ENCODE measurements at places on chromosomes 4 and X.
A peak's percentile ranks its signal among the peaks of the same experiment; 100 is the strongest.

GRCh38 chr4:159178151-159178546 is 75.3 kb downstream of the RAPGEF2 start:
- no peak for DNase-seq

DNA sequence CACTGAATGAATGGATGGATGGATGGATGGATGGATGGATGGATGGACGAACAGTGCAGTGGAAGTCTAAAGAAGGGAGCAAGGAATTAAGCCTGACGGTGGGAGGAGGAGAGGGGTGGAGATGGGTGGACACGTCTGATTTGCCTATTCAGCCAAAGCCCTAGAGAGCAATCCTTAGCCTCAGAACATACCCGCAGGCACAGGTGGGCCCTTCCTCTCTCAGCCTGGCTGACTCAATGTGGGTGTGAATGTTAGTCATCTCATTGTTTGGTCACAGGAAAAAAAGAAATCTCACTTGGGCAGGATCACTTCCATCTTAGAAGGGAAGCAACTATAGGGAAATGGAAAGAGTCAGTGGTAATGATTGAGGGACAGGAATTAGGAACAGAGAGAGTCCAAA is 165.9 kb downstream of the PJA1 start:
- no peak for DNase-seq

GRCh38 chr4:82624819-82625218 is 63.0 kb upstream of the TMEM150C start:
- DNase-seq: no peak

DNA sequence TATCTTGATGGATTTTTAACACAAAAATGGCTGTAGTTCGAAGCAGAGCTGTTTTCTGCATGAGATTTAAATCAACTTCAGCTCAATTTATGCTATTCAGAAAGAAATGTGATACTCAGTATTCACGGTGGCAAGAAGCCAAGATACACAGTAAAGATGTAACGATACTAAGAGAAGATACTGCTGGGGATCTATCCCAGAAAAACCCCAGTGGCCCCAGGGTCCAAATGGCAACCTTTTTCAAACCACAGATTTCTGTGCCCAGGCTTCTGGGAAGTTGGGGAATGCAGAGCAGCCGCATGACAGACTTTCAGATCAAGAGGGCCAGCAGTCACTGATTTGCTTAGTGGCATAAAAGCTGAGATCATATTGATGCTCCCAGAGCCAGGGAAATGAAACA is 353.9 kb downstream of the AFF2 start:
- DNase-seq: no peak

- no peak for DNase-seq
Measured at GRCh38 chr4:100311181-100311580, 120.9 kb upstream of the DDIT4L start.

DNA sequence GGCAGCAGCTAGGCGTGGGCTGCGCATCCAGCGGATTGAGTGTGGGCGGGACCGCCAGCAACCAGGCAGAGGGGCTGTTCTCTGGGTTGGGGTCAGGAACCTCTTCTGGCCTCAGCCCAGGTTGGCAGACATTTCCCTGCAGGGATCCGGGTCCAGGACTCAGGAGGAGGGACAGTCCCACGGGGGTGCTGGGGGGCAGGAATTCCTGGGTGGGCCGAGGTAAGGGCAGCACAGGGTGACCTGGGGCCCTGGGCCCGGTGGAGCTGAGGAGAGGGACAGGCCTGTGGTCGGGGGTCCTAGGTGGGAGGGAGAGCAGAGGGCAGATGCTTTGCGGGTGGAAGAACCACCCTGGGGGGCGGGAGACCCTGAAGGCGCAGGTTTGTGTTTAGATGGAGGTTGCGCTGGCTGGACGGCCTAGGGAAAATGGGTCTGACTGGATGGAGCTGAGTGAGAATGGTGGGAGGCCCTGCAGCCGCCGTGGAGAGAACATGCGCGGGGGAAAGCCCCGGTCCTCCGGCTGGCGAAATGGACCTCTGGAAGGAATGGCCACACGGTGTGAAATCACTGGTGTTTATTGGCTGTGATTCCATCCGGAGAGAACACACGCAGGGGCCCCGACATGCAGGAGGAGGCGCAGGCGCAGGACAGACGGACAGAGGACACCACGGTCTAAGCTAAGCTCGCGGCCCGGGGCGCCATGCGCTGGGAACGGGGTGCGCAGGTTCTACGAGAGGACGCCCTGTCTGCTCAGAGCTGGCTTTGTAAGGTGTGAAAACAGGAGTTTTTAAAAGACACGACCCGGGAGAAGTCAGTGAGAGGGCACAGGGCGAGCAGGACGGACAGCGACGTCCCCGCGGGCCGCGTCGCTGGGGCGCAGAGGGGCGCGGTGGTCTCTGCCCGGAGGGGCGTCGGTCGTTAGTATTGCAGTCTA is 41.3 kb downstream of the CPLX1 start:
- no peak for DNase-seq

GRCh38 chr4:88043586-88044340 is 36.3 kb downstream of the PKD2 start:
- DNase-seq: no peak

DNA sequence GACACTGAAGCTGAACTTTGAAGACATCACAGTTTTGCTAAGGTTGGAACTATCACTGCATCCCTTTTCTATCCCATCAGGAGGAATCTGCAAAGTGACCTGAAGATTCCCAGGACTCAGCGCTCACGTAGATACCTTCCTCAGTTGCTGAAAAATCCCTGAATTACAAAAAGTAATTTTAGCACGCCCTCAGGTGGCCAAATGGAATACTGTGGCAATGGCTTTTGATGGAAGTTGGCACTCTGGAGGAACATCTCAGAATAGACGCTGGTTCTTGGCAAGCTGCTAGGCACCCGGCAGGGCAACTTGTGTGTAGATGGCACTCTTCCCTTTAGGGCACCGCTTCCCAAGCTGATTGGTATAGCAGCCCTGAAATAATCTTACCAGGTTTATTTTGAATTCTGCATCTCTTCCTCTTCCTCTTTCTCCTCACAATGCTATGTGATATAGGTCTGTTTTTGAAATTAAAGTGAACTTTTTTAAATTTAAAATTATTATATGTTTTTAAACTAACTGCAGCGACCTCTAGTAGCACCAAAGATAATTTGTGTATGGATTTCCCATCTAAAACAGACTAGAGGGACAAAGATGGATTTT is 16.3 kb upstream of the ESX1 start:
- DNase-seq: no peak

DNA sequence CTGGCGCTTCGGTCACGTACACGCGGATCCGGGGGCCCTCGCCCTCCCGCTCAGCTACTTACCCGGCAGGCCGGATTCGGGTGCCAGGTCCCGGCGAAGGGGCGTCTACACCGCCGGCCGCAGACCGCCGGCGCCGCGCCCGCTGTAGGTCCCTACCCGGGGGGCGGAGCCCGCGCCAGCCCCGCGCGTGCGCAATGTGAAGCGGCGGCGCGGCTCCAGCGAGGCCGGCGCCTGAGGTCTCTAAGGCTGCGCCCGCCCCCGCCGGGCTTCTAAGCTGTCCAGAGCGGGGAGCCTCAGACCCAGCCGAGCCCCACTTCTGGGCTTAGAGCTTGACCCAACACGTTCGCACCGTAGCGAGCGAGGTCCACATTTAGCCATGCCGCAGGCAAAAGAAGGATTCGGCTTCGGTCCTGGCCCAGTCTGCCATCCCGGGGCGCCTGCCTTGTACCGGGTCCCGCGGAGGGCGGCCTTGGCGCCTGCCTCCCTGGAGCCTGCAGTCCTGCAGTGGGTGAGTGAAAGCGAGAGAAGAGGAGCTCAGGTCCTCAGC is at the start of gene ZNF518B:
Gene ZNF518B, minus strand, starts transcription at position 172 of the 547 bp plus-strand sequence. CDS start 11,098 bp downstream, outside the sequence.
- peak; percentile 80 for DNase-seq

GRCh38 chr4:6957994-6958393 is 48.4 kb downstream of the TBC1D14 start:
- no peak for DNase-seq

- DNase-seq: peak; percentile 26
Measured at GRCh38 chrX:154750301-154751202, at the start of gene GAB3. GAB3 (minus strand) TSS chrX:154751077; CDS start chrX:154751025, 52 bp downstream.

DNA sequence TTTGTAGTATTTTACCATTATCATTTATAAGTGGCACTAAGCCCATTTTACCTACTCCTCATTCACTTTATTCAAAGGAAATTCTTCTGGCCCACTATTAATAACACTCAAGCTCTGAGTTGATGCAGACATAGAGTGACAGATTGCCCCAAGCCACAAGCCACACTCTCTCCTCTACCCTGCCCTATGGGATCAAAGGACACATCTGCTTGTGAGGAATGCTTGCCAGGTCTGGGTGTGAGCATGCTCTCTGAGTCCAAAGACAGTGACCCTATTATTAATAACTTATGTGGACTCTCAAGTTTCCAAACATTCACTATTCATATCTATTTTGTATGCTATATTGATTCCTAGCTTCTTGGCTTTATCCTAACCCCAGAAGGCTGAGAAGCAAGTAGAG is 18.5 kb downstream of the ETNPPL start:
- no peak for DNase-seq

- no peak for DNase-seq
Measured at GRCh38 chrX:39815631-39816030, 282.1 kb downstream of the BCOR start.

- DNase-seq: no peak
Measured at GRCh38 chr4:117481742-117482141, 396.4 kb upstream of the TRAM1L1 start.

DNA sequence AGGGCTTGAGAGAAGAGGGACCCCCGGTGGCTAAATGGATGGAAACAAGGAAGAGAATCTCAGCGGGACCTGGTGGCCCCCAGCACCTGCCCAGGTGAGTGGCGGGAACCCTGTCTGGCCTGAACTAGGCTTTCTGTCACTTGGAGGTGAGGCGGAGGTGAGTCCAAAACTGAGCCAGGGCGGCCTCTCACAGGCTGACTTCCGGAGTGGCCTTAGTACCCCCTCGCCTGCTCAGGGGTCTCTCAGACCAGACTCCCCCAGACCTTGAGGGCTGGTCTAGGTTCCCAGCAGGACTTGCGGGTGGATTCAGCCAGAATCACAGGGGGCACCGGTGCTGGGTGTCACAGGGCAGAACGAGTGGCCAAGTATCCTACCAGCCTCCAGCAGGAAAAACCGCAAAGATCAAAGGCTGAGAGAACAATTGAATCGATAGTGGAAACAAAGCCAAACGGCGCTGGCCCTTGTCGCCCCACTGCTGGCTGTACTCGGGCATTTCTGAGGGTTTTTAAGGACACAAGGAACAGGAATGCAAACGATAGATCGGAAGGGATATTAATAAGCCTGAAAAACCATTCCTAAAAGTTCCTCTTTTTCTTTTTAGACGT is 67.8 kb downstream of the WFS1 start:
- DNase-seq: no peak

- no peak for DNase-seq
Measured at GRCh38 chr4:183987987-183988392, 82.9 kb downstream of the STOX2 start.

DNA sequence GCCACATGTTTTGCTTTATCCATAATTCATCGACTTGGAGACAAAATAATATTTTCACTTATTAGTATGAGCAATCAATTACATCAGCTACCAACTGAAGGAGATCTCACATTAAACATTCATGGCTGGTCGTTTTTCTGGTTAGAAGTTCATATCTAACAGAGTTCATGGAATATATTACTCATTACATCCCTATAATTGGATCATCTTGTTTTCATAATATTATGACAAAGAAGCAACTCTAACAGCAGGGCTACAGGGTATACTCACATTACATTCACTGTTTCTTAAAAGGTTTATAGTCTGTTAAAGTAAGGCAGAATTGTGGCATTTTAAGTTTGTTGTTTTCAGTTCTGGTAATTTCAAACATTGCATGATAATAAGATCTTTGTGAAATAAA is 33.0 kb downstream of the GSTCD start:
- DNase-seq: no peak

- DNase-seq: no peak
Measured at GRCh38 chrX:84475101-84475500, 27.2 kb downstream of the HDX start.

DNA sequence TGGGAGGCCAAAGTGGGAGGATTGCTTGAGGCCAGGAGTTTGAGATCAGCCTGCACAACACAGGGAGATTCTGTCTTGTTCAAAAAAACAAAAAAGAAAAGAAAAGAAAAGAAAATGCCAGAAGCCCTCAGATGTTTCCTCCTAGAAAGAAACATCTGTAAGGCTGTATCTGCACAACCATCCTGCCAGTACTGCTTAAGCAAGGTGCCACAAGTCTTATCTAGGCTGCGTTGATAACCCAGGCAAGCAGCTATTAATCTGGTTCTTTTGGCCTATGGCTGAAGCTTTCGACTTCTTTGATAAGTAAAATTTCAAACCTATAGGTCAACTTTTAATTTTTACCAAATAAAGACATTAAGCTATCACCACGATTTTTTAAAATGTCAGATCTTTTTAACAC is 3.1 kb downstream of the COX18 start:
- no peak for DNase-seq

- no peak for DNase-seq
Measured at GRCh38 chr4:55758570-55758969, 61.0 kb upstream of the EXOC1L start.

DNA sequence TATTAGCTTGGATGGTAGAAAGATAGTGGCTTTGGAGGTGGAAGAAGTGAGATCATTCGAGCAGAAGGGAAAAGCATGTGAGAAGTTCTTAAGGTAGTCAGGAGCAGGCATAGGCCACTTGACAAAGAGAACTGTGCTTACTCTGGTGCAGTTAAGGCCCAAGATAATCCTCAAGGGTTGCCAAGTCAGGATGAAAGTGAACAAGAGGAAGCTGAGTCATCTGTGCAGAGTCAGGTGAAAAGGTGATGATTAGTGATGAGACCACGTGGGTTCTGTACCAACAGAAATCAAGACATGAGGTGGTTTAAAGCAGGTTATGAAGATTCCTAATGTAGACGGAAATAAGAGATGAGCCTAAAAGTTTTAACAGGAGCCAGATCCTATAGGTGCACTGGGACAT is 369.8 kb downstream of the DTHD1 start:
- no peak for DNase-seq

- DNase-seq: no peak
Measured at GRCh38 chr4:147965873-147966272, 234.0 kb downstream of the ARHGAP10 start.

DNA sequence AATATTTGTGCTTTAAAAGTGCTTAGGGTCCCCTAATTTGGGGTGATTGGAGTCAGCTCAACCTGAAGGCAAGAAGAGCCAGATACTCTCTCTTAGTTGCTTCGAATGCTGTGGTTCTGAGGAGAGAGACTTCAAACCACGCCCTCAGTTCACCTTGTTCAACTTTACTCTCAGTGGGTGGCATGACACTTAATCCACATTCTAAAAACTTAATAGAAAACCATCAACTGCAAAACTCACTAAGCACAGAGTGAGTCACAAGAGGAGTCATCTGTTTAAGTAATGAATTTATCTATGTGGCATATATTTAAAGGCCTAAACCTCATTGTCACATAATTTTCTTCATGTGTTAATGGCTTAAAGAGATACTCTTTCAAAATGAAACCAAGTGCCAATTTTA is 99.5 kb upstream of the SLC4A4 start:
- no peak for DNase-seq

GRCh38 chr4:140952717-140953116 is 180.6 kb downstream of the RNF150 start:
- no peak for DNase-seq

DNA sequence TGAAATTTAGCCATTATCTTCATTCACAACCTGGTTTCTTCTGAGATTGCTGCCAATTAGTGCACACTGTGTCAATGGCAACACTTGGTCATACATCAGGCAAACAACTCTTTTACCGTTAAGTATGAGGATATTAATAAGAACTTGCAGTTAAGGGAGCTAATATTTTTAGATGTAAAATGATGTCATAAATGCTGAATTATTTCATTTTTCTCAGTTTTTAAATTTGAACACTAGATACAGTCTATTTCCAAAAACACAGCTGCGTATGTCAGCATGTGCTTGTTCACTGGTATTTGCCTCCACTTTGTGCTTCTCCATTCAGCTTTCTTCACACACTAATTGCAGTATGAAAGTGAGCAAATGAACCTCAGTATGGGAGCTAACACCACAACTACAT is 1.6 kb downstream of the KLHL13 start:
- DNase-seq: no peak

Measured in CD4-positive, alpha-beta T cell treated with Interleukin-6 at 100 ng/mL for 8 hours (primary cell).